ENCODE measurements at places on chromosomes 3 and 15. TPM values are rescaled to one million over a fixed set of nuclear protein-coding genes. Genes with fewer than 3 reads are reported as not detected.

DIS3L gene
- polyA plus RNA-seq: 14.2 TPM

UPK1B gene
- 0.19 TPM for polyA plus RNA-seq

CPEB1 gene
- not detected for polyA plus RNA-seq

ECE2 gene
- not detected for polyA plus RNA-seq

DAPK2 gene
- polyA plus RNA-seq: 1.1 TPM

TGM4 gene
- not detected for polyA plus RNA-seq

OSTN gene
- not detected for polyA plus RNA-seq

All from liver (tissue), 10 donors.